ENCODE measurements at places on chromosomes 11 and 22. TPM values are rescaled to one million over a fixed set of nuclear protein-coding genes. Genes with fewer than 3 reads are reported as not detected.

MYOD1 gene
- not detected for total RNA-seq

P2RY2 gene
- total RNA-seq, result not detected

CWF19L2 gene
- 14.7 TPM for total RNA-seq

MS4A6E gene
- not detected for total RNA-seq

DNA sequence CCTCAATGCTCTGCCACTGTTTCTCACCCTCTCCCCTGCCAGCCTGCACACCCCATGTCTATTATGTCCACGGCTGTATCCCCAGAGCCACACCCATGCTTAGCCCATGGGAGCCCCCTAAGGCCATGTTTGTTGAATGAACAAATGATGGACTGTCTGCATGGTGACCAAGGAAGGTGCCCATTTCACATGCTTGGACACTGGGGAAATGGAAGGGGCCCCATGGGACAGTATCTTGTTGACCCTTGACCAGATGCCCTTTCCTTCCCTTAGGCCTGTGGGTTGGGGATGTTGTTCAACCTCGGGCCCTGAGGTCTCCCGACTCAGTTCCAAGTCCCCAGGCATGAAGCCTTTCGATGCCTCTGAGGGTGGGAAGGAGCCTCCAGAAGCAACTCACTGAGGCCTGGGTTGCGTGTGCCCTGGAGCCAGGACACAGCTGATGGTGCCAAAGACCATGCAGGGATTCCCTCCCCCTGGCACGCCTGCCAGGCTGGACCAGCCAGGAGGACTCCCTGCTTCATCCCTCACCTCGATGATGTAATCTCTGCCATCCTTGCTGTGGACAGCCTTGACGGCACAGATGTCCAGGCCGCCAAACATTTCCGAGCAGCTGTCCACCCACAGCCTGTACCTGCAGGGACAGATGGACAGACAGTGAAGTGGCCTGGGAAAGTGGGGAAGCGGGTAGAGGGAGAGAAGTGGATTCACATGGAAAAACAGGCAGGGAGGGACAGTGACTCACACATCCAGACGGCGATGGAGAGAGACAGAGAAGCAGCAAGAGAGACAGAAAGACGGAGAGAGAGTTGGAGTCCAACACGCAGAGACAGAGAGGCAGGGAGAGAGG lies 58.9 kb downstream of the FBXO7 start:
- no peak for DNase-seq

GRCh38 chr11:20156280-20156875 lies 3.9 kb downstream of the DBX1 start:
- peak; percentile 65 for DNase-seq

DNA sequence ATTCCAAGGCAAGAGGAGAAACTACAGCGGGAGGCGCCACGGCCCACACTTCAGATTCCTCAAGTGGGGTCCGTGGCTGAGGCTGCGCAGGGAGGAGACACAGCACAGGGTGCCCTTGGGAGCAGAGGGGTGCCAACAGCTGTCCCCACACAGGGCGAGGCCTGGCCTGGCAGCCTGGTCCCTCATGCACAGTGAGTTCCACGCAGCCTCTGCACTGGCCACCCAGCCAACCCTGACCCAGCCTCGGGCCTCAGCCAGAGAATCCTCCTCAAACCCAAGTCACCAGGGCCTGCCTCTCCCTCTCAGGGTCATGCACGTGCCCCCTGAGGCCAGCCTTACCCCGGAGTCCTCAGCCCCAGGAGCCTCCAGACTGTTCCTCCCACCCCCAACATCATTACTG lies 22.4 kb upstream of the MOB2 start:
- DNase-seq, result no peak

DNA sequence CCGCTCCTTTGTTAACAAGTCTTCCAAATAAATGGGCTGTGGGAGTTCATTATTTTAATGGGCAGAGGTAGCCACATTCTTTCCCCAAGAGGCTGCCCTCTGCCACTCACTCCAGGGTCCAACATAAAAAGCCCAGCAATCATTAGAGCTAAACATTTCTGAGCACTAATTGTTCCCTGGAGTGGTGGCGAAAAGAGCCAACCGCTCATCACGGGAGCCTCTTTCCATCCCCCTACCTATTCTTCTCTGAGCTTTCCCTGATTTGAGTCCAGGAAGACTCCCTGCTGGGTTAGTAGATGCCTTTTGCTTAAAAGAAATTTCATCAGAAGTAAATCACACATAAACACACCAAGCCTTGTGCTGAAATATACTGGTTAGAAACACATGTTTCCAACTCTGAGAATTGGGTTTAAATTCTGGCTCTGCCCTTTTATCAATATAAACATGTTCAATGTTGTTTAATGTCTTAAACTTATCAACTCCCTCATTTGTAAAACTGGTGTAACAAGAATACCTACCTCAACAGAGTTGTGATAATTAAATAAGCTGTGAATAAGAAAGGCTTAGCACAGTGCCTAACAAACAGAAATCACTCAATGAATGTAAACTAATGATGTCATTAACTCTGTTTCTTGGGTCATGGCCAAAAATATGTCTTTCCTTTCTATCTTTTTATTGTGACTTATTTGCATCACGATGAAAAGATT lies at the start of gene OR5A2:
Gene OR5A2 (minus strand): TSS at position 53 of the 707 bp plus-strand sequence. CDS start 3,460 bp downstream, outside the sequence.
- no peak for DNase-seq

DNA sequence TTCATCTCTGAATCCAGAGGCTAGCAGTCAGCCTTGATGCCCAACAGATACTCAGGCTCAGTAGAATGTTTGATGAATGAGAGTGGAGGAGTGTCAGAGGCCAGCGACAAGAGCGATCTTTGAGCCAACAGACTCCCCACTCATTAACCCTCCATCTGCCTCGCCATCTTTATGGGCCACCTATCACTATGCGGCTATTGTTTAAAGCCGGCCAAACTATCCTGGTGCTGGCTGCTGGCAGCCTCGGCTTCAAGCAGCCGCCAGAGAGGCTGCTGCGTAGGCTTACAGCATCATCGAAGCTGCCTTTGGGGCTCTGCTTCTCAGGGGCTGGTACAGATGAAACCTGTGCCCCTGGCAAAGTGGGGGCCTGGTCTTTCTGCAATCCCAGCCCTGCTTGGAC lies 525.6 kb downstream of the INSC start:
- DNase-seq, result no peak

- no peak for DNase-seq
Observed at GRCh38 chr22:40128989-40129388, 48.7 kb upstream of the TNRC6B start.

DNA sequence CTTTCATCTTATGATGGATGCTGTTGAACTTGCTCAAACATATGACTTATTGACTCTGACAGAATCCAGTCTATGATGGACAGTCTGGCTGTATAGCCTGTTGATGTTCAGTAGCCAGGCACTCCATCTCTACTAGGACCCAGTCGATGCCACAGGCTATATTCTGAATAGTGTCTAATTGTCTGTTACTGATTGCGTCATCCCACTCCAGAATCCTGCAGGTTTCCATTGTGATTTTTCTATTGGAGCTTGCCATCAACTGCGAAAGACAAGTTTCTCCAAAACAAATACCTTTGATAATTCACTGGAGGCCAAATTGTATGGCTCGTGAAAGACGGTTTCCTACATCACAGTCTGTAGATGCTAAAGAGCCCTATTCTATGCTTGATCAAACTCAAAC lies 481.7 kb upstream of the CHORDC1 start:
- no peak for DNase-seq

- DNase-seq, result no peak
Observed at GRCh38 chr11:85863855-85864254, 8.7 kb downstream of the CCDC83 start.

DNA sequence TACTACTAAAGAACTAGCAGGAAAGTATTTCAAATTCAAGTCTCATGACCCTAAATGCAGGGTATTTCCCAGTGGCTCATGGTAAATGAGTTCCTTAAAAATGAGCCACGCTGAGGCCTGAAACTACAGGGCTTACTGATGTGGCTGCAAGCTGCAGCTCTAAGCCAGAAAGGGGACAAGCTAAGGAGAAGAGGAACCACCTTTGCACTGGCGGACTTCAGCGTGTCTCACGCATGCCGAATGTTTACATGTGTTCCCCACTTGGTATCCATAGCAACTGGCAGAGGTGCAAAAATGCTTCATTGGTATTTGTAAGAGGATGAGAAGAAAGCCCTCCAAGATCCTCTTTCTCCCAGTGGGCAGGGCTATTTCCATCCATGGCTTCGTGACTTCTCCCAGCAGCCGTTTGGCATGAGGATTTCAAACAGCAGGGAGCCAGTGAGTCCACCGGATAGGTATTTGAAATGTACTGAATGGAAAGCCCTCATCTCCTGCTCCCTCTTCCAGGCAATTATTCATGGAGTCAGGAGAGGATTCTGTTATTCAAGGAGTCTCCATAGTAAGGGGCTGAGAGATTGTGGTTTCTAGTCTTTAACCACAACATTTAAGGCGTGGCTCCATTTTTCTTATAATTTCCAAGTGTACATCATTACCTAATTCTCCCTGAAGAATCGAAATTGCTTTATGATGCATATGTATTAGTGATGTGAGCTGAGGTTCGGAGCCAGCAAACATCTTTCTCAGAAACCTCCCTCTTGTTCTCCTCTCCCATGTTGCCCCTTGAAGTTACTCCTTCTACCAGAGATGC lies 55.3 kb upstream of the CD44 start:
- peak; percentile 73 for DNase-seq
